ENCODE measurements at places on chromosomes 5 and 9.
A peak's percentile ranks its signal among the peaks of the same experiment; 100 is the strongest.

GRCh38 chr9:98924946-98925820, 18.5 kb upstream of the COL15A1 start:
- no peaks in the 10 kb centered on the region for H3K36me3 ChIP-seq
- DNase-seq = no peak
- H3K27me3 ChIP-seq = no peaks in the 10 kb centered on the region
- H3K27ac ChIP-seq = no peak overlapping the region
- no peak overlapping the region for H3K4me3 ChIP-seq

DNA sequence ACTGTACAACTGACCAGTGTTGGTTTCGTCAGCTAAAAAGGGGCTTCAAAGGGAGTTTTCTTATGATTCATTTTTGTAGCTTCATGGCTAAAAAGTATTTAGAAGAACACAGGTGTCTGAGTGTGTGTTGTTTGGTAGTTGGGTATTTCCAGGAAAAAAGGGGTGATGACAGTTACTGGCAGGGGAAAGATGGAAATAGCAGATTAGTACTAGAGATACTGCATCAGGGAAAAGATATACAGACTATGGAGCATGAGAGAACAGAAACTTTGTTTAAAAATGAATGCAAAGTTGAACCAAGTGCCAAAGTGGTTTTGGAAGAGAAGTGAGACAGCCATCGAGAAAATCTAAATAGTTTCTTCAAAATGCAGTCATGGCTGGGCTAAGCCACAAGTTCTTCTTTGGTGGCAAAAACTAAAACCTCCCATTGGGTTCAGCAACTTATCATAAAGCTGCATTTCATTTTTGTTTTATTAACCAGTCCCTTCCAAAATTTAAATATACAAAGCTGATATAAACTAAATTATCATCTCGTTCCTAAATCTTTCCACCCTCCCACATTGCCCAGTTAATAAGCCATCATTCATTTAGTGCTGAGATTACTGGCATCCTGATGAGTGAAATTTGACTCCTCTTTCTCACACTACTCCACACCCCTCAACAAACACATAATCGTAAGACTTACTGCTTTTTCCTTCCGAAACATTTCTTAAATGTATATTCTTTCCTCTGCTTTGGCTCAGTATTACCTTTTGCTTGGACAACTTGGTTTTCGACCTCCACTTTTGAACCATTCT, 33.5 kb downstream of the ELL2 start:
- DNase-seq = peak; percentile 30
- H3K27me3 ChIP-seq = no peaks in the 10 kb centered on the region
- no peak overlapping the region for H3K27ac ChIP-seq
- H3K4me3 ChIP-seq = no peak overlapping the region
- H3K4me1 ChIP-seq = peaks cover 5% of the 10 kb centered on the region

- no peaks in the 10 kb centered on the region for H3K36me3 ChIP-seq
- H3K4me1 ChIP-seq = peaks cover 8% of the 10 kb centered on the region
- no peaks in the 10 kb centered on the region for H3K27me3 ChIP-seq
- no peak overlapping the region for H3K4me3 ChIP-seq
- DNase-seq = peak; percentile 53
Observed at GRCh38 chr5:17022296-17022695, 86.2 kb upstream of the MYO10 start.

- H3K4me1 ChIP-seq = peaks cover 9% of the 10 kb centered on the region
- no peaks in the 10 kb centered on the region for H3K36me3 ChIP-seq
- H3K27me3 ChIP-seq = no peaks in the 10 kb centered on the region
- H3K4me3 ChIP-seq = no peak overlapping the region
- no peak overlapping the region for H3K27ac ChIP-seq
Observed at GRCh38 chr9:136620441-136621018, 42.2 kb upstream of the EGFL7 start.

DNA sequence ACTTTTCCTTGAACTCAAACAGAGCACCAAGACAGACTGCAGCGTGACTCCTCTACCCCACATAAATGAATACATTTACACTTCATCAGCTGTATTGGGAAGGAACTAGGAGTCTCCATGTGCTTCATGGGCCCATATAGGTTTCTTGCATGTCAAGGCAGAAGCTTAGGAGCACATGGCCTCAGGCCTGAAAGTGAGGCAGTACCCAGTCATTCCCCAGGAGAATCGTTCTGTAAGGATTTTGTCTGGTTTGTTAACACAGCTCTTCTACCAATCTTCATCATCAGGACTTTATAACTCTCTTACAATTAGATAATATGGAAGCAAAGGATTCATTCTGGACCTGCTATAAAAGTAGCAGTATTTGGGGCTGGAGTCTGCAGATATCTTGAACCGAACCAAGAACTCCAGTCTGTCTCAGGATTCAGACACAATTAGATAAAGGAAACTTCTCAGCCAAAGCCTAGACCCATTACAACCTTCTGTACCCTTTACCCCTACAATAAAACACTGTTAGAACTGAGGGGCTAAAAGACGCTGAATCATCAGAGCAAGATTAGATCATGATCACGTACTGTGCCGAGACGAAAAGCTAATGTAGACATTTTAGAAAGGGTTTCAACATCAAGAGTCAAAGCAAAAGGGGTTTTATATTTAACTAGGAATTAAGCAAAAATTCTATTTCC, 385.5 kb upstream of the SLC30A5 start:
- no peaks in the 10 kb centered on the region for H3K27me3 ChIP-seq
- no peaks in the 10 kb centered on the region for H3K36me3 ChIP-seq
- no peak overlapping the region for H3K4me3 ChIP-seq
- H3K27ac ChIP-seq = no peak overlapping the region

- H3K4me1 ChIP-seq = no peaks in the 10 kb centered on the region
- peak; percentile 52 for DNase-seq
- no peak overlapping the region for H3K27ac ChIP-seq
Observed at GRCh38 chr5:72433522-72433921, 73.7 kb downstream of the ZNF366 start.

DNA sequence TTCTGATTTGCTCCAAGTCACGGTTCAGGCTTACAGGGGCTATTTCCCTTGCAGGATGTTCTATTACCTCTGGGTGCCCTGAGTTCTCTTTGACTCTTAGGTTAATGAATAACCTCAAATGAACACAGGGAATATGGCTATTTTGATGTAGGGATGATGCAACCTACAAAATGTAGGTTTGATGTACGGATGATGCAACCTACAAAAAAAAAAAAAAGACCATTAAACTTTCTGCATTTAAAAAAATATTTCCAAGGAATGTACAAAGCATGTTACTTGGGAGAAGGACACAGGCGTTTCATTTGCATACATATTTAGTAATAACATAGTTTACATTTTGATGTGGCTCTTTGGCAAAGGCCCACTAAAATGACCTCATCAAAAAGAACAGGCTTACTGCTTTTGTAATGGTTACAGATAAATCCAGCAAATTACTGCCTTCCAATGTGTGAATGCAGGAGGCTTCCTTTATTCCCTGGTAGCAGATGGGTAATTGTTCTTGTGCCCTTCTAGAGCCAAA, 36.3 kb downstream of the ZNF474 start:
- H3K4me1 ChIP-seq = peaks cover 38% of the 10 kb centered on the region
- peak; percentile 78 for DNase-seq
- H3K4me3 ChIP-seq = no peak overlapping the region

- H3K4me3 ChIP-seq = no peak overlapping the region
- no peak overlapping the region for H3K27ac ChIP-seq
- H3K4me1 ChIP-seq = no peaks in the 10 kb centered on the region
Observed at GRCh38 chr9:85079349-85079748, 409.8 kb downstream of the NTRK2 start.

DNA sequence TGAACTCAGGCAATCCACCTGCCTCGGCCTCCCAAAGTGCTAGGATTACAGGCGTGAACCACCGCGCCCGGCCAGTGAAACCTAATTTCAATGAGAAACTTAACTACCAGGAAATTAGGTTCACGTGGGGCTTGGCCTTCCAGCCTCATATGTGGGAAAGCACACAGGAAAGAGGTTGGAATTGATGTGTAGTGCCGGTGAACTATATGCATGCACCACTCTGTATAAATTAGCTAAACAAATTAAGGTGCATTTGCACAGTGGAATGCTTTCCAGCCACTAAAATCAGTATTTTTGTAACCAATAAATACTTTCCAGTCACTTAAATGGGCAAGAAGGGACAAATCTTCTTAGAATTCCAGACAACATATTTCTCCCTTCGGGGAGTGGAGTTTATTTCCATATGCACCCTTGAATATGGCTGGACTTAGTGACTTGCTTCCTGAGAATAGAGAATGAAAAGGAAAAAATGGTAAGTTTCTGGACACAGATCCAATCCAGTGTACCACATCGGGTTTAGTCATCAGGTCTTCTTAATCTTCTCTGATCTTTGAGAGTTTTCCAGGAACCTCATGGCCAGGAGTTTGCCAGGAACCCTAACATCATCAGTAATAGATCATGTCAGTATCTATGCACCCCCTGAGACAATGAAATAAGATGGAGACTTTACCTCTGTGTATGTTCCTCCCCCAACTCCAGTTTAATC, 24.9 kb downstream of the ATOX1 start:
- no peaks in the 10 kb centered on the region for H3K36me3 ChIP-seq
- no peak overlapping the region for H3K27ac ChIP-seq

DNA sequence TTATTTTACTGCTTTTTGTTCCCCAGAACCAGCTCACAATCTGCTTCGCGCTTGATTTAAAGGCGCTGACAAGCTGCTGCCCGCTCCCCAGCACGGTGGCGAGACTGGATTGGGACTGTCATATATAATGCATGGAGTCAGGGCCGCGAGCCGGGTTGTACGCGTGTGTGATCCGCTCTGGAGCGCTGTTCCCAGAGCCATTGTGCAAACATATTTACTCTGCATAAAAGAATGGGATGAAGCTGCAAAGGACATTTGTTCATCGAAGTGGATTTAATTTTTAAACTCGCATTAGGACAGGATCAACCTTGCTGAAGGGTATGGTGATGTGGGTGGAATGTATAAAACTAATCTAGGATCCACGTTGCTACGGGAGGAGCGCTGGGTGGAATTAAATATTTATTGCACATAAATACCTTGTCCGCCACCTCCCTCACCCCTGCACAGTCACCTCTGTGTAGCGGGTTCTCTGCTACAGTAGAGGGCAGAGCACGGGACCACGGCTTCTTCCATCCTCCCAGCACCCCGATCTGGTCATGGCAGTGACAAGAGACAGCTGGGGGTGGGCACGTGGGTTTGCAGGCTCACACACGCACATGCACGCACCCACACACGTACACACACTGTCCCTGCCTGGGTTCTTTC, 18.1 kb upstream of the FCN1 start:
- no peaks in the 10 kb centered on the region for H3K36me3 ChIP-seq
- H3K4me3 ChIP-seq = no peak overlapping the region
- no peaks in the 10 kb centered on the region for H3K27me3 ChIP-seq
- DNase-seq = no peak

- DNase-seq = peak; percentile 43
- no peak overlapping the region for H3K4me3 ChIP-seq
- H3K4me1 ChIP-seq = no peaks in the 10 kb centered on the region
- peaks cover 5% of the 10 kb centered on the region for H3K27me3 ChIP-seq
Observed at GRCh38 chr5:178163772-178164735, 10.4 kb upstream of the NHP2 start.

- no peaks in the 10 kb centered on the region for H3K36me3 ChIP-seq
- no peaks in the 10 kb centered on the region for H3K27me3 ChIP-seq
- H3K4me1 ChIP-seq = no peaks in the 10 kb centered on the region
- H3K4me3 ChIP-seq = no peak overlapping the region
Observed at GRCh38 chr5:116035123-116035522, 2.9 kb downstream of the ARL14EPL start.

DNA sequence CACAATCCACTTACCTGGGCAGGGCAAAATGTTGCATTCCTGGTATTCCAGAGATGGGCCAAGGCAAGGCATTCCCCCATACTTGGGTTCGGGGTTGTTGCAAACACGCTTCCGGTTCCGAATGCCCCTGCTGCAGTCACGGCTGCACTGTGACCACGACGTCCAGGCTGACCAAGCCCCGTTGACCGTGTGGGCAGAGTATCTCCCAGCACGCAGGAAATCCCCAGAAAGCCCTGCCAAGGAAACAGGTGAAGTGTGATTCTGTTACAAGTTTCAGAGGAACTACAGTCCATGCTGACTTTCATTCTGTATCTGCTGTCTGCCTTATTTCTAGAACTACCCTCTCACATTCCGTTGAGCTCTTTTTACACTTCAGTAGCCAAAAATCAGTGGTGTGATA, 483.0 kb downstream of the SEMA5A start:
- no peak for DNase-seq
- no peak overlapping the region for H3K27ac ChIP-seq
- H3K27me3 ChIP-seq = no peaks in the 10 kb centered on the region

DNA sequence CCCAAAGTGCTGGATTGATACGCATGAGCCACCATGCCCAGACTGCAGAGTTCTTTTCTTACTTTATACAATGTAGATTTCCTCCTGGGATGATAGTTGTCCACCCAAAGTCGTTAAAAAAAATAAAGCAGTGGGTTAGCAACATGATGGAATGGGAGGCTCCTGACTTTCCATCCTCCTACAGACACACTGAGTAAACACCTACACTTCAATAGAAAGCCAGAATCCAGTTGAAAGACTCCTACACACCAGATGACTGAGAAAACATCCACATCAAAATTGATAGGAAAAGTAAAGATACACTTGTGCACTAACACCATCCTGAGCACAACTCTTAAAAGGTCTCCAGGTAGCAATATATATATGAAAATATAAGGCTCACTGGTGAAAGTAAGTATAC, 95.0 kb upstream of the TUT7 start:
- H3K27ac ChIP-seq = no peak overlapping the region
- no peaks in the 10 kb centered on the region for H3K4me1 ChIP-seq
- H3K36me3 ChIP-seq = no peaks in the 10 kb centered on the region

DNA sequence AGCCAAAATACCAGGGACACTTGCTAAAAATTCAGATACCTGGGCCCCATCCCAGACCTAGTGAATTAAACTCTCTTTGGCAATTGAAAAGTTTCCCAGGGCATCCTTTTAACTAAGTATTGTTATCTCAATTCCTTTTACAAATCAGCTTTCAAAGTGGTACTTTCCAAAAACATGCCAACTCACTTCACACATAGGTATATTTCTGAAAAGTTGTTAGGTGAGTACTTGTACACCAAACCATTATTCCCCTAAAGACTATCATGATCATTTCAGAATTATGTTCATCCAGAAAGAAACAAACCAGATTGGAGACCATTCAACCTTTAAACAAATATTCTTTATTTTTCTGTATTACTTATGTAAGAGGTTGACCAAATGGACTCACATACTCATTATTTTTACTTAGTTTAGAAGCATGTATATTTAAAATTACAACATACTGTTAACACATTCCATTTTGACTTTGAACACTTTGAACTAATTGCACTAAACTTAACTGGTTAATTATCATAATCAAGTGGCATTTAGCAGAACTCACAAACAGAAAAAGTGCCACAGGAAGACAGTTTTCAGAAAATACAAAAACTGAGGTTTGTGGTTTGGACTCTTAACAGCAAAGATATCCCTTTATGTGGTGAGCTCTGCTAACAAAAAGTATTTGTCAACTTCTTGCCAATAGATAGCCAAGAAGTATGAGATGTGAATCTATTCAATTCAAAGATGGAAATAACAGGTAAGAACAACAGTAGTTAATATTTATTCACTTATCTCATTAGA, 40.7 kb downstream of the KIAA0825 start:
- peak; percentile 52 for DNase-seq
- H3K36me3 ChIP-seq = no peaks in the 10 kb centered on the region
- H3K27me3 ChIP-seq = no peaks in the 10 kb centered on the region
- H3K4me1 ChIP-seq = no peaks in the 10 kb centered on the region

GRCh38 chr5:176716320-176716719, 69.0 kb downstream of the TSPAN17 start:
- H3K27ac ChIP-seq = no peak overlapping the region
- no peak overlapping the region for H3K4me3 ChIP-seq
- no peaks in the 10 kb centered on the region for H3K36me3 ChIP-seq
- H3K4me1 ChIP-seq = no peaks in the 10 kb centered on the region
